NCI-H1105 treated with DMSO at 0.1 percent for 48 hours (cell line): ENCODE measurements at places on chromosomes 2 and 18.

DNA sequence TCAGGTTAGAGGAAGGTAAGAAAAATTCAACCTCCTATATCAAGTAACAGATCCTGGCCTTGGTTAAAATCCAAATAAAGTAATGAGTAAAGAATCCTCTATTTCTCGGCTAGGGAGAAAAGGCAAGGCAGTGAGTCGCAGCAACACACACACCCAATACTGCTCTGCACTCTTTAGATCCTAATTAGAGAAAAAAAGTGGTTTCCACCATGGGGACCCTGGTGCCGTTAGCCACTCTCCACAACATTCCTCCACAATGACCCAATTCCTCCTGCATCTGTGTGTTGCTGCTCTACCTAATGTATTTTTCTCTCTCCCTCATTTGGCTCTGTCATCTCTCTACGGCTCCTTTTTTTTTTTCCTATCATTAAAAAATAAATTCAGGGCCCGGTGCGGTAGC is 462.7 kb downstream of the METTL4 start:
- no peak for DNase-seq

DNA sequence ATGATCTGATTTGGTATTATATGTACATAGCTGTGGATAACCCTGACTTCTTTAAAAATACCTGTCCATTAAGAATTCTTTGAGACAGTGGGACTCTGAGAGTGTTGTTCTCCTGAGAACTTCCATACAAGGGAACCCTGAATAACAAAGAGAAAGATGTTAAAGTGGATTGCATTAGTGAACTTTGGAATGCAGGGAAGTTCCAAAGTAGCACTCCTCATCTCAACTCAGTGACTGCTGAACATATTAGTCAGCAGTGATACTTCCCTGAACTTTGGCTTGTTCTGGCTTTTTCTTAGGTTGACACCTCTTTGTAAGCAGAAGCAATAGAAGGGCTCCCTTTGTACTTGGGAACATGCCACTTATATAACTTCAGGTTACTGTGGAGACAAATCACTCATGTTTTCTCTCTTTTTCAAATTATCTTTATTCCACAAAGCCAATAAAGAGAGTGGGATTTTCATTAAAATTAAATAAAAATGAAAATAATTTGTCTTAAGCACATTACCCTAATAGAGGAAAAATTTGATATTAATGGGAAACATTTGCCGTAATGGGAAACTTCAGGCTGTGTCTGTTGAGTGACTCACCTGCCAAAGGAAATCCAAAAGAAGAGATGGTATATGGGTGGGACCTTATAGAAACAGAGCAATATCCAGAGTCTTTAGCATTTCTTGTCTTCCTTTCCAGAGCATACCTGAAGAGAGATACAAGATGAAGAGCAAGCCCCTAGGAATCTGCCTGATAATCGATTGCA is 33.3 kb downstream of the CFLAR start:
- DNase-seq, result no peak

GRCh38 chr2:120783969-120784372 is 48.3 kb downstream of the GLI2 start:
- DNase-seq, result no peak

DNA sequence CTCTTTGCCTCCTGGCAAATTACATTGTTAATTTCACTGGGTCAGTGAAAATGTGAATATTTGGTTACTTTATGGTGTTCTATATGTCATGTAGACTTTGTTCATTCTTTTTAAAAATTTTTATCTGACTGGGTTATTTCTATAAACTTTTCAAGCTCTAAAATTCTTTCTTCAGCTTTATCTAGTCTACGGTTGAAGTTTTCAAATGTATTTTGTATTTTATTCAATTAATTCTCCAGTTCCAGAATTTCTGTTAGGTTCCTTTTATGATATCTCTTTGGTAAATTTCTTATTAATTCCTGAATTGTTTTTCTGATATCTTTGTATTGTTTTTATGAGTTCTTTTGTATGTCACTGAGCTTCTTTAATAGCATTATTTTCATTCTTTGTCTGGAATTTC is 228.1 kb downstream of the LPIN1 start:
- no peak for DNase-seq

GRCh38 chr18:45006934-45007333 is 326.2 kb downstream of the SETBP1 start:
- DNase-seq, result no peak

GRCh38 chr2:112164876-112165275 is 26.7 kb downstream of the FBLN7 start:
- DNase-seq, result no peak

- no peak for DNase-seq
These were observed 76.4 kb downstream of the ASB1 start for GRCh38 chr2:238502956-238503791.

- DNase-seq, result no peak
These were observed 148.5 kb downstream of the PPP1R1C start for GRCh38 chr2:182134201-182134600.

- no peak for DNase-seq
These were observed 41.3 kb downstream of the PDCL3 start for GRCh38 chr2:100603948-100604633.

- DNase-seq, result no peak
These were observed 34.8 kb downstream of the MYO3B start for GRCh38 chr2:170212625-170213280.

GRCh38 chr2:74867841-74868658 is 34.1 kb downstream of the HK2 start:
- DNase-seq, result no peak

DNA sequence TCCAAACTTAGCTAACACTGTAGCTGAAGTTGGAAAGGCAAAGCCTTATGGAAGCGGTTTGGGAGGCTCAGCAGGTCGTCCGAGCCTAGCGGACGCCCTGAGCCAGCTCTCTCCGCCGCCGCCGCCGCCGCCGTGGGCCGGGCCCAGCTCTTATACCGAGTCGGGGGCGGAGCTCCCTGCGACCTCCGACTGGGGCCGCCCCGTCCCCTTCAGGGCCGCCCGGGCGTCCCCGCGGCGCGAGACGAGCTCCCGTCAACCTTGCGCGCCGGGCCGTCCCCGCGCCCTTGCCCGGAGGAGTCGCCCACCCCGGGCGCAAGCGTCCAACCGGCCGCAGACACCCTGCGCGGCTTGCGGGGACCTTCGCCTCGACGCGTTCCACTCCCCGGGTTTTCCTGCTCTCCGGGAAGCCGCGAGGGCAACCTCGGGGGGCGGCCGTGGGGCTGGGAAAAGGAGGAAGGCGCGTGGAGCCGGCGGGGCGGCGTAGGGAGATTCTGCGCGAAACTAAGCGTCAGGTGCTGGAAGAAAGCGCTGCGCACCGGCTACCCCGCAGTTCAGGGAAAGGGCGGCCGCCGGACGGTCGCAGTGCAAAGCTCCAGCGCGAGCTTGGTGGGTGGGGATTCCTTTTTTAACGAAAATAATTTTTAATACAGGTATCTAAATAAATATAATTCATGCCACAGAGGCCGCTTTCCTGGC is at the start of gene SLC40A1:
Gene SLC40A1 (minus strand): TSS at position 129 of the 696 bp plus-strand sequence. CDS start 326 bp downstream, outside the sequence.
- peak; percentile 71 for DNase-seq

GRCh38 chr2:15937882-15938802 is 2.2 kb upstream of the MYCN start:
- DNase-seq, result no peak

GRCh38 chr2:20577495-20578235 is 73.2 kb downstream of the HS1BP3 start:
- no peak for DNase-seq

- DNase-seq, result no peak
These were observed 16.0 kb downstream of the PIGN start for GRCh38 chr18:62170857-62171256.

GRCh38 chr2:119728421-119728820 is 31.3 kb upstream of the PTPN4 start:
- no peak for DNase-seq

DNA sequence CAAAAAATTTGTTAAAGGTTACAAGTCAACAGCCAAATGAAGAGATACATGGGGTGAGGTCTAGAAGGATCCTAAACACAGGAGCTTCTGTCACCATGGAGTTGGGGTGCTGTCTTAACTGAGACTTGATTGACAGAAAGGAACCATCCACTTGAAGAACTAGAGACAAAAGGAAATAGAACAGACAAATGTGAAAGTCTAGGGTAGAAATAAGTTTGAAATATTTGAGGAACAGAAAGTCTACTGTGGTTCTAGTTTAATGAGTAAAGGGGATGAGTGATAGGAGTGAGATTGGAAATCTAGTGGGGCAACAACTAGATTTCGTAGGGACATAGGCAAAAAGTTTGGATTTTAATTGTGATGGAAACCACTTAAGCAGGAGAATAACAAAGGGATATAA is 18.7 kb downstream of the RBBP8 start:
- no peak for DNase-seq

DNA sequence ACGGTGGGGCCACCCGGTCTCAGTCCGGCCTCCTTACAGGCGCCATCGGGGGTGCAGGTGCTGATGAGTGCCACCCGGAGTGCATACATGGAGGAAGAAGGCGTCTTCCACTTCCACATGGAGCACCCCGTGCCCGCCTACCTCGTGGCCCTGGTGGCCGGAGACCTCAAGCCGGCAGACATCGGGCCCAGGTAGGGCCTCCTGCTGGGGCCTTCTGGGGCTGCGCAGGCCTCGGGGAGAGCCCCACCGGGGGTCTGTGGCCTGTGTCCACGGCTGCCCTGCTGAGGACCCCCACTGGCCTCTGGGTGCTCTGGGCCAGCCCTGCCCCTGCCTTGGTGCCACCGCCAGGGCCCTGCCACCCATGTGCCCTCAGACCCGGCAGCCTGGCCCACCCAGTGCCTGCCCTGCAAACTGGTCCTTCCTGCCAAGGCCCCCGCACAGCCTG is 4.8 kb downstream of the RNPEPL1 start:
- DNase-seq, result no peak

- DNase-seq, result no peak
These were observed 25.9 kb downstream of the SPP2 start for GRCh38 chr2:234076451-234076850.
